ENCODE measurements at places on chromosomes 7 and 10. TPM values are rescaled to one million over a fixed set of nuclear protein-coding genes. Genes with fewer than 3 reads are reported as not detected.

ZNF804B gene
- total RNA-seq: not detected

LFNG gene
- 25.4 TPM for total RNA-seq

LDB3 gene
- 0.07 TPM for total RNA-seq

NUTM2A gene
- not detected for total RNA-seq

SPDYE5 gene
- total RNA-seq: not detected

TYW1B gene
- 2.2 TPM for total RNA-seq

OR2A1 gene
- not detected for total RNA-seq

AKAP9 gene
- total RNA-seq: 16.9 TPM

CUBN gene
- not detected for total RNA-seq

AUTS2 gene
- total RNA-seq: 2.7 TPM

SOSTDC1 gene
- total RNA-seq: not detected

KLLN gene
- total RNA-seq: 0.63 TPM

CPN1 gene
- total RNA-seq: 0.20 TPM

KCNIP2 gene
- 0.82 TPM for total RNA-seq

ATOH7 gene
- 0.20 TPM for total RNA-seq

RELN gene
- 0.01 TPM for total RNA-seq

WNT8B gene
- not detected for total RNA-seq

COX19 gene
- 5.3 TPM for total RNA-seq

ASB15 gene
- total RNA-seq: not detected

CLCN1 gene
- not detected for total RNA-seq

TUBB8 gene
- total RNA-seq: not detected

GPR141 gene
- not detected for total RNA-seq

HOXA10 gene
- 7.1 TPM for total RNA-seq

KIAA1217 gene
- 1.4 TPM for total RNA-seq

ARMC3 gene
- 1.1 TPM for total RNA-seq

OR13A1 gene
- total RNA-seq: not detected

PIK3CG gene
- not detected for total RNA-seq

PIK3AP1 gene
- 1.0 TPM for total RNA-seq

CXCL12 gene
- total RNA-seq: 0.19 TPM

GPR26 gene
- total RNA-seq: not detected

CHAT gene
- not detected for total RNA-seq

NOS3 gene
- 0.63 TPM for total RNA-seq

VDAC2 gene
- total RNA-seq: 339 TPM

SPAM1 gene
- not detected for total RNA-seq

CRPPA gene
- total RNA-seq: 0.42 TPM

WDFY4 gene
- total RNA-seq: not detected

PRPS1L1 gene
- not detected for total RNA-seq

SFMBT2 gene
- 10.2 TPM for total RNA-seq

BMPER gene
- total RNA-seq: 5.1 TPM

TCERG1L gene
- total RNA-seq: not detected

HHEX gene
- 13.3 TPM for total RNA-seq

AKR1D1 gene
- total RNA-seq: 0.18 TPM

MYPN gene
- total RNA-seq: 2.0 TPM

MSANTD7 gene
- 13.5 TPM for total RNA-seq

ITIH5 gene
- 0.12 TPM for total RNA-seq

PTF1A gene
- not detected for total RNA-seq

TACC2 gene
- 76.2 TPM for total RNA-seq

PLCE1 gene
- total RNA-seq: 6.6 TPM

OR2A14 gene
- total RNA-seq: not detected

VIPR2 gene
- 0.03 TPM for total RNA-seq

PLPP4 gene
- total RNA-seq: 0.28 TPM

TRIL gene
- total RNA-seq: not detected

ACSM6 gene
- not detected for total RNA-seq

Measured in A549 treated with GW870086 at 1 μM for 4 hours (cell line).